ENCODE measurements at places on chromosomes 6 and 20. TPM values are rescaled to one million over a fixed set of nuclear protein-coding genes. Genes with fewer than 3 reads are reported as not detected.

APCDD1L gene
- not detected for total RNA-seq

MAS1 gene
- not detected for total RNA-seq

TSHZ2 gene
- total RNA-seq, result 1.5 TPM

GJA10 gene
- total RNA-seq, result not detected

DEFB132 gene
- total RNA-seq, result not detected

CPNE5 gene
- 0.26 TPM for total RNA-seq

B4GALT5 gene
- 24.5 TPM for total RNA-seq

DACT2 gene
- not detected for total RNA-seq

KCNG1 gene
- 183 TPM for total RNA-seq

ARFGAP1 gene
- total RNA-seq, result 85.8 TPM

AKAP7 gene
- total RNA-seq, result 2.8 TPM

OOEP gene
- not detected for total RNA-seq

RGS17 gene
- total RNA-seq, result 2.1 TPM

SMOC2 gene
- not detected for total RNA-seq

TMC2 gene
- not detected for total RNA-seq

COX7A2 gene
- total RNA-seq, result 174 TPM

HLA-DQB2 gene
- total RNA-seq, result 0.19 TPM

PRR18 gene
- total RNA-seq, result not detected

OLIG3 gene
- total RNA-seq, result not detected

XKR7 gene
- not detected for total RNA-seq

PSORS1C2 gene
- not detected for total RNA-seq

ZFP57 gene
- total RNA-seq, result not detected

RSPH3 gene
- 5.9 TPM for total RNA-seq

HMGCLL1 gene
- total RNA-seq, result 0.26 TPM

QKI gene
- total RNA-seq, result 108 TPM
